ENCODE measurements at places on chromosomes 6 and 20.

DNA sequence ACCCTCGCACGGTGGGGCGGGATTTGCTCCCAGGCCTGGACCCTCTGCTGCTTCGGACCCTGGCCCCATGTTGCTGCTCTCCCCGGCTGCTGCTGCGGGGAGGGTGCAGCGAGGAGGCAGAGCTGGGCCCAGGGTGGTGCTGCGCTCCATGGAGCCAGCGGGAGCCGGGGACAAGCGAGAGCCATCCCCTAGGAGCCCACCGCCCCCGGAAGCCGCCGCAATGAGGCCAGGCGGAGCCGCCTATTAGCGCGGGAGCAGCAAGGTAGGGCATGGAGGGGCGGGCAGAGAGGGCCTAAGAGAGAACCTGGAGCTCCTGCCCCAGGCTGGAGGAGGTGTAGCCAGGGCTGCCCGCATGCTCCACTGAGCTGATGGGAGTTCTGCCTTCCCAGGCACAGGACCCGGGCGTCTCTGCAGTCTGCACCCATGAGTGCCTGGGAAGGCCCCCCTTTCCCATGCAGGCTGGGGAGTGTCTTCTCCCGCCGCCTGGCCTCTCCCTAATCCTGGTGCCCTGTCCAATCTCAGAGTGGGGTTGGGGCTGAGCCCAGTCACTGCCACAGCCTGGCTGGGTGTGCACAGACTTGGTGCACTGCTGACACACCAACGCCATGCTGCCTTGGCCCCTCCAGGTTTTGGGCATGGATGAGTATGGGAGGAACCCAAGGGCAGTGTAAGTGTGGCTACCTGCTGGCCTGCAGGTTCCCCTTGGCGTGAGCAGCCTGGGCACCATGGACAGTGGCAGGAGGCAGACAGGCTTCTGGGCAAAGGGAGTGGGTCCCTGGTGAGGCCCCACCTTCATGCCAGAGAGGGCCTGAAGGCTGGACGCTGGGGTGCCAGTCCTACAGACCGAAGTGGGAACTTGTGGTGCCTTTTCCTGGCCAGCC is 360.6 kb upstream of the MAP3K7 start:
- H3K27me3 ChIP-seq, result no peaks in the 10 kb centered on the region
- H3K36me3 ChIP-seq, result no peaks in the 10 kb centered on the region
- no peak overlapping the region for H3K4me3 ChIP-seq
- H3K4me1 ChIP-seq, result no peaks in the 10 kb centered on the region

DNA sequence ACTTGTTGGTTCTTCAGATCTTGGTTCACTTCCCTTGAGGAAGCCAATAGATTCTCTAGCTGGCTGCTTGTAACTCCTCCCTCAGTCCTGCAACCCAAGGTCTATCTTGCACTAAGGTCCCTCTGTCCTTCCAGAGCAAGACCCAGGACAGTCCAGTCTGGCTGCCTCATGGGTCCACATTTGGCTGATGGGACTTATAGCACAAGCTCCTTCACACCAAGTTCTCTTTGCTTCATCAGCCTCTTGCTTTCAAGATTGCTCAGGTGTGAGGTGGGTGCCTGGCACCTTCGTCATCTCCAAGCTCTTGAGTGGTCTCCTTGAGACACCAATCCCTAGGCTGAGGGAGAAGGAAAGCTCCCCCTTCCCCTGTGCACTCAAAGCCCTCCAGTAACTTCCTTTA is 28.3 kb downstream of the NSFL1C start:
- H3K27me3 ChIP-seq, result no peaks in the 10 kb centered on the region
- H3K27ac ChIP-seq, result no peak overlapping the region
- H3K36me3 ChIP-seq, result peaks cover 9% of the 10 kb centered on the region
- no peak for DNase-seq

DNA sequence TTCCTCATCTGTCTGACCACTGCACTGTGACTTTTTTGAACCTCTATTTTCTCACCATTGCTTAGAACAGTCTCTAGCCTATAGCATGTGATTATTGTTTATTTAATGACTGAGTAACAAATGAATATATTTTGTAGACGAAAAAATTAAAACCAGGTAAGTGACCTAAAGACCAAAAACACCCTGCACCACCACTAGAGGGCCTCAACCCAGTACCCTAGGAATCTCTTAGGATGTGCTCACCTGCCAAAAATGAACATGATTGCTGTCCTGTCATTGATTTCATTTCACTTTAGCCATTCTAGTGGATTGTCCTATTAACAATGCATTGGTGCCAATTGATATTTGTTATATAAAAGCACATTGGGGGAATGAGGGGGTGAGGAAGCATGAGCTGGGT is 199.1 kb downstream of the COL9A1 start:
- DNase-seq, result no peak
- no peaks in the 10 kb centered on the region for H3K27me3 ChIP-seq
- no peaks in the 10 kb centered on the region for H3K36me3 ChIP-seq
- no peak overlapping the region for H3K4me3 ChIP-seq
- H3K4me1 ChIP-seq, result peaks cover 2% of the 10 kb centered on the region
- no peak overlapping the region for H3K27ac ChIP-seq

DNA sequence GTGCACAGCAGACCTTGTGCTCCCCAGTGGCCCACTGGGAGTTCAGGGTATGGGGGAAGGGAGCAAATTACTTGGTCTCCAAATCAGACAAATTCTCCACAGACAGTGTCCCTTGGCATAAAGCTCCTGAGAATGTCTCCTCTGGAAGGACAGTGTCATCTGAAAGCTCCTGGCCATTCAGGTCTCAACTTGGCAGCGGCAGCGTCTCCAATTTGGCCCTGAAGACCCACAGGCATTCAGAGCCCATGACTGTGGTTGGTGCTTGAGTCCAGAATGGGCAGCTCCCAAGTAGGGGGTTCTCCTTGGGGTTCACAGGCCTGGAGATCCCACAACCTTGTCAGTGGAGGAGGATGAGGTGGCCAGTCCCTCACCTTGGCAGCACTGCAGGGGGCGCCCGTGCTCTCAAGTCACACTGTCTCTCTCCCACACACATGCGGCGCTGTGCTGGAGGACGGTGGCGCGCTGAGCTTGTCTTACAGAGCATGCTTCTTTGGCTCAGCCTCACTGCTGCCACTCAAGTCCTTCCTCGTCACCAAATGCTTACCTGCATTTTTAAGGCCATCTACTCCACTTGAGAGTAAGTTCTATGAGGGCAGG is 20.7 kb downstream of the DYNLRB1 start:
- DNase-seq, result no peak
- H3K27me3 ChIP-seq, result no peaks in the 10 kb centered on the region
- no peaks in the 10 kb centered on the region for H3K4me1 ChIP-seq
- peaks cover 26% of the 10 kb centered on the region for H3K36me3 ChIP-seq
- H3K27ac ChIP-seq, result no peak overlapping the region

DNA sequence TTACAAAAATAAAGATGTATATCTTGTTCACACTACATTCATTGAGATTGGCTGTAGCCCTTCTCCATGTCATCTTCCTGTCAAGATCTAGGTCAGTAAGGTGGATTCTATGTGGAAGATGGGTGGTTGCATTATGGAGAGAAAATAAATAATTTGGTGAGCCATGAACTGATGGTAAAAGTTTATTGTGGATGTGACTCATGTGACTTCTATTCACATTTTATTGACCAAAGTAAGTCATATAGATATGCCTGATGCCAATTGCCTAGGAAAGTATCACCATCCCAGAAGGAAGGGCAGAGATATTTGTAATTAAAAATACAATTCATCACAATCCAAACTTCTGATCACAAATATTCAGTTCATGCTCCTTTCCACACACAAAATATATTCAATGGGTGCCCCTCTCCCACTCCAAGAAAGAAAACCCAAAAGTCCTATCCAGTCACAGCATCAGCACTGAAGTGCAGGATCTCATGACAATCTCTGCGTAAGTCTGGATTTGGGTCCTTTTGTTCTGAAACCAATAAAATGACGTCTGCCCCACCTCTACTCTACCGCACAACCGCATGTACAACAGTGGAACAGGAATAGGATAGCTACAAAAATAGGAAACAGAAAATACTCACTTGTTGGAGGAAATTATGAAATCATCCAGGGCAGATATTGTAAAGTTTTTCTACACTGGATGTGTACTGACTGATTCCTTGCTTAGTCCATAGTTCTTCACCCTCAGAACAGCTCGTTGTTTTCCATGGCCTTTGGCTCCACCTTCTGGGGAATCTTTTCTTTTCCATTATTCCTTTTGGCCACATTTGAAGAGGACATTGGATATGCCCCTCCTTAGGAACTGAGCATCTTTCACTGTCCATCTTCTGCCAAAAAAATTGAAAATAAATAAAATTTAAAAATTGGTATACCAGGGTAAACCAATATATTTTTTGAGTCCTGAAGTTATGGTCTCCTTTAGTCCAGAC is 16.1 kb upstream of the SLC17A3 start:
- H3K36me3 ChIP-seq, result no peaks in the 10 kb centered on the region
- H3K27ac ChIP-seq, result no peak overlapping the region
- H3K4me1 ChIP-seq, result no peaks in the 10 kb centered on the region
- DNase-seq, result no peak
- H3K27me3 ChIP-seq, result no peaks in the 10 kb centered on the region

DNA sequence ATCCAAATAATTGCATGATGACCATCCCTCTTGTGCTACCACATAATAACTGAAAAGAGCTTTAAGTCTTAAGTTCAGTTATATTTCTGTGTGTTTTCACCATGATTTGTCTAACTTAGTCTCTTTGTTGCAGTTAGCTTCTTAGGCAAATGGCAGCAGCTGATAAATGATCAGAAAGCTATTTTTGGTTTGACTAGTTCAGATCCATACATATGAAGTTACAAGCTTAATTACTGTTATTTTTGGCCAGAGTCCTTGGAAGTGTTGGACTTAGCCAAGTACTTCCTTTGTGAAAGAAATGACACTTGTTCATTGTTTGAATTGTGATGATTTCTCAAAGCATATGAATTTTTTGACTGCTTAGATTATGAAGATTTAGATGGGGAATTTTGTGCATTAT is 54.2 kb downstream of the HIVEP1 start:
- no peak overlapping the region for H3K4me3 ChIP-seq
- H3K36me3 ChIP-seq, result no peaks in the 10 kb centered on the region
- H3K27ac ChIP-seq, result no peak overlapping the region
- peaks cover 10% of the 10 kb centered on the region for H3K4me1 ChIP-seq
- no peaks in the 10 kb centered on the region for H3K27me3 ChIP-seq
- no peak for DNase-seq

GRCh38 chr6:106281088-106281487 is 44.5 kb downstream of the ATG5 start:
- H3K27ac ChIP-seq, result no peak overlapping the region
- no peak overlapping the region for H3K4me3 ChIP-seq
- no peaks in the 10 kb centered on the region for H3K27me3 ChIP-seq

GRCh38 chr6:4580361-4580760 is 195.8 kb upstream of the CDYL start:
- H3K27ac ChIP-seq, result no peak overlapping the region
- H3K4me3 ChIP-seq, result no peak overlapping the region
- no peak for DNase-seq
- no peaks in the 10 kb centered on the region for H3K4me1 ChIP-seq

GRCh38 chr6:1739680-1740079 is 130.0 kb downstream of the FOXC1 start:
- H3K36me3 ChIP-seq, result no peaks in the 10 kb centered on the region
- H3K27ac ChIP-seq, result no peak overlapping the region
- H3K27me3 ChIP-seq, result no peaks in the 10 kb centered on the region
- H3K4me1 ChIP-seq, result no peaks in the 10 kb centered on the region
- H3K4me3 ChIP-seq, result no peak overlapping the region

DNA sequence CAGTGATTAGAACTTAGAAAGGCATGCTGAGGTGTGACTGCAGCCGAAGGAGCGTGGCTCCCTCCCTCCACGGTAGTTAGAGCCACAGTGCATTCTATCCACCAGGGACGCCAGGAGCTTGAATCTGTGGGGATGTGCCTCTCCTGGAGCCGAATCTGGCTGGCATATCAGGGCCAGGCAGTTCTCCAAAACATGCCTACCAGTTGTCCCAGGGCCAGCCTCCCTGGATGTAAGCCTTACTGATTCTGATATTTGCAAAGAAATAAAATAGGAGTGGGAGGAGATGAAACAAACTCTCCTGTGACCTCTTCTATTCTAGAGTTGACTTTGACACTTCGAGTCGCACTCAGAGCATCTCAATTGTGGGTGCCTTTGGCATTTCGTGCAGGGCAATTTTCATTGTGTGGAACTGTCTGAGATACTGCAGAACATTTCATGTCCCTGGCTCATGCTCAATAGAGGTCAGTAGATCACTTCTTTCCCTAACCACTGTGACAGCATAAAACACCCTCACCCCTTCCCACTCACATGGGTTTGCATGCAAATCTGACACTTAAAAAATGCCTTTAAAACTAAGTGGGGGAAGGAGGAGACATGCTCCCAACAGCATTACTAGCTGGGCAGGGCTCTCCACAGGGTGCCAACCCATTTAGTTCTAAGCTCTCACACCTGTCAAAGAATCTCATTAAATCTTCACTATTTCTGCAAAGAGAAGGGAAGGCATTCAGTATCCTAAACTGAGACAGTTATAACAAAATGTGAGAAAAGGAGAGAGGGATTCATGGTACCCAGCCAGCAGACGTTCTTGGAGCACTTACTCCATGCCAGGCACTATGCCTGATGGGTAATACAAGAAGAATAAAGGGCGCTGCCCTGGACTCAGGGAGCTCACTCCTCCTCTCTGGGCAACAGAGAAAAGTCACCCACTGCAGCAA is 378.9 kb downstream of the PREX1 start:
- DNase-seq, result no peak
- no peak overlapping the region for H3K4me3 ChIP-seq
- H3K36me3 ChIP-seq, result no peaks in the 10 kb centered on the region
- no peak overlapping the region for H3K27ac ChIP-seq
- H3K27me3 ChIP-seq, result no peaks in the 10 kb centered on the region

DNA sequence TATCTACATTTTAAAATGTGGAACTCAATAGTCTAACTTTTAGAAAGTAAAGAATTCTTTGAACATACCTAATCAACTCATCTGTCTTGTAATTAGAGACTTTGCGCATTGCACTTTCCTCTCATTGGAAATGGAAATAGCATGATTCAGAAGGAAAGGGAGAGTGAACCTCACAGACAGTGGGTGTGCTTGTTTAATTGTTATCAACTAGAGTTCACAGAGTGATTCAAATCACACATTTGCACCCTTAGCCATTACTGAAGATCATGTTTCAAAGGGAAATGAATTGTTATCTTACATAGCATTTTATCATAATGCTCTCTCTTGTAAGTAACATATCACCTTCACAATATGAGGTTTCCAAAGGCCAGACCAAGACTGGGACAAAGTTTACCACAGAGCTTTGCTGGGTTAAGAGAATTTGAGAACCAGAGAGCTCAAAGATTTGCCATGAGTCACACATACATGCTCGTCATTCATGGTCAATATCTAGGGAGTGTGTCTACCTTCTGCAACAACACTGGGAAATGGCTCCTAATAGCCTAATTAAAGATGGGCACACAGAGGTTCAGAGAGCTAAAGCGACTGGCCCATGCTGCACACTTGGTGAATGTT is 21.5 kb downstream of the GSTA3 start:
- peaks cover 1% of the 10 kb centered on the region for H3K27me3 ChIP-seq
- no peak for DNase-seq
- H3K36me3 ChIP-seq, result no peaks in the 10 kb centered on the region
- H3K27ac ChIP-seq, result no peak overlapping the region

DNA sequence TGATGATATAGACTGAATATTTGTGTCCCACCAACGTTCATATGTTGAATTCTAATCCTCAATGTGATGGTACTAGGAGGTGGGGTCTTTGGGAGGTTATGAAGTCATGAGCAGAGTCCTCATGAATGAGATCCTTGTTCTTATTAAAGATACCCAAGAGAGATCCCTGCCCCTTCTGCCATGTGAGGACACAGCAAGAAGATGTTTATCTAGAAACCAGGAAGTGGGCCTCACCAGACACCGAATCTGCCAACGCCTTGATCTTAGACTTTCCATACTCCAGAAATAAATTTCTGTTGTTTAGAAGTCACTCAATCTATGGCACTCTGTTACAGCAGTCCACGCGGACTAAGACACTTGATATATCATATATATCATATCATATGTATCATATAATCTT is 67.7 kb upstream of the GCM1 start:
- H3K36me3 ChIP-seq, result no peaks in the 10 kb centered on the region
- no peak for DNase-seq
- no peaks in the 10 kb centered on the region for H3K27me3 ChIP-seq
